Stimulated activated CD8-positive, alpha-beta memory T cell treated with anti-CD3 and anti-CD28 coated beads, Interleukin-7, amount 100 ng/mL, for 48 hours (primary cell): ENCODE measurements at places on chromosomes 7 and 10.
A peak's percentile ranks its signal among the peaks of the same experiment; 100 is the strongest.

DNA sequence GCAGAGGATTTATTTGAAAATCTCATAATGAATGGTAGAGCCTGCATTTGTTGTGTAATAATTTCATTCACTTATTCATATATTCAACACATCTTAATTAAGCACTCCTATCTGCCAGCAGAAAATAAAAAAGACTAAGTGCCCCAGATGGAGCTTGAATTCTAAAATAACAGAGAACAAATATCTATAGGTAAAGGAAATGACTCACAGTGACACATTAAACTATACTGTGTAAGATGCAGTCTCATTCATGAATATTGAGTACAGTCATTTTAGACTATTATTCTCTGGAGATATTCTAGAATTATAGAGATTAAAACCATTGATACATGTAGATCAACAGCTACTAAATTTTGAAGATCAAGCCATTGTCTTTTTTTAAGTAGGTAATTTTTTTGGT is 72.1 kb downstream of the PTPRZ1 start:
- DNase-seq = no peak

DNA sequence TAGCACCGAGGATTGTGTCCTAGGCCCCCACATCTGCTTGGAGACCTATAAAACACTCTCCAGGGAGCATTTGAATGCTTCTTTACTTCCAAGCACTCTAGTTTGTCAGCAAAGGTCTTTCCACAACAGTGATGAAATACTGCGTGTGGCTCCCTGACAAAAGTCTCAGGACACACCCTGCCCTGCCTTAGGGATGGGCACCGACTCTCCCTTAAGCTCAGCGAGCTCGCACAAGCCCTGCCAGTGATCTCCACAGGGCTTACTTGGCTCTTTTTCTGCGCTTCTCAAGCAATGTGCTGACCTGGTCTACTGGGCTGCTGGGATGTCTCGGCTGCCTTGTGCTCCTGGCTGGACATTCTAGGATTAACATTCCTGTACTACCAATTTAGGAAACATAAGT is 84.3 kb upstream of the MPP7 start:
- no peak for DNase-seq

GRCh38 chr7:120472892-120473291 is 199.9 kb downstream of the KCND2 start:
- no peak for DNase-seq

DNA sequence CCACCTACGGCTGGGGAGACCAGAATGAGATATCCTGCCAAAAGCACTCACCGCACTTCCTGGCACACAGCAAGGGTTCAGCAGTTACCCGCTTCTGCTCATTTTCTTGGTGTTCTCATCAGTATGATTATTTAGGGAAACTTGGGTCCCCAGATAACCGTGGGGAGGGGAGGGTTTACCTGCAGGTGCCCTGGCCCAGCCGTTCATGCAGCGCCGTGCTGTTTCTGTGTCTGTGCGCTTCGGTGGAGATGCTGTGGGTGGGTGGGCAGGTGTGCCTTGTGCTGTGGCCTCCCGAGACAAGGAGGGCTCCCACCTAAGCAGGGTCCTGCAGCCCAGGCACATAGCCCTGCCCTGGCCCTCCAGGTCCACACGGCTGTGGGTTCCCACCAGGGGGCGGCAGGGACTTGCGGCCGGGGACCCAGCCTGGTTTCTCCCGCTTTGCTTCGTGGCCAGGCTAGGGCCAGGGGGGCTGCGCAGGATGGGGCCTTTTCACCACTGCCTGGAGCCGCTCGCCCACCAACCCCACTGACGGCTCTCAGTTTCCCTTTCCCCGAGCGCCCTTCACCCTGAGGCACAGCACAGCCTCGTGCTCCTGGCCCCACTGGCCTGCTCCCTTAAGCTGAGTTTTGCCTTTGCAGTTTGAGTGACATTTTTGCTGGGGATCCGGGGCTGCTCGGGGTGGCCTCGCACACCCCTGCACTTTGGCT is 78.5 kb downstream of the LHPP start:
- peak; percentile 42 for DNase-seq

- no peak for DNase-seq
Observed at GRCh38 chr7:114715907-114716306, 206.0 kb upstream of the MDFIC start.

DNA sequence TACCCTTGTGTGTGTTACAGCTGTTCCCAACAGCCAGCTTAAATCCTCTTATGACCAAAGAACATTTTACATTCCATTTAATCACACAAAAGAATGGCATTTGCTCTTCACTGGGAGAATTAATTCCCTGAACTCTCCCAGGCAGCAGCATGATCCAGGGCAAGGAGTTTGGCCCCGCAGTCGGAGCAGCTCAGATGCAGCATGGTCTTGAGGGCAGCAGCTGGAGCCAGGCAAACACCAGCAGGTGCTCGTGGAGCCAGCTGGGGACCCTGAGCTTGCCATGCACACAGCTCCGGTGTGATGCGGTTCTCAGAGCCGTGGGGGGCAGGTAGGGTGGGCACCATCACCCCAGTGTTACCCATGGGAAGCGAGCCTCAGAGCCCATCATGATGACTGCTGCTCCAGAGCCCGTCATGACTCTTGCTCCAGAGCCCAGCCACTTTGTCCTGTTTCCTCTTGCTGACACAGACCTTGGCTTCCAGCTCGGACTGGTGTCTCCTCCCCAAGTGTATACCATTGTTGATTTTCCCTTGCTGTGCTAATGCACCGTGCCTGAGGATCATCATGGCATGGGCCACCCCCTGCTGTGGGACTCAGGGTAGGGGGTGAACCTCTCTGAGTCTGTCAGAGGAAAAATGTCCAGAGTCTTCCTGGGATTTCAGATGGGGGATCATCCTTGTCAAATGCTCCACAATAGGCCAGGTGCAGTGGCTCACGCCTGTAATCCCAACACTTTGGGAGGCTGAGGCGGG is 75.8 kb downstream of the ZRANB1 start:
- no peak for DNase-seq

GRCh38 chr7:6640246-6640721 is 3.2 kb downstream of the ZNF316 start:
- DNase-seq = no peak

DNA sequence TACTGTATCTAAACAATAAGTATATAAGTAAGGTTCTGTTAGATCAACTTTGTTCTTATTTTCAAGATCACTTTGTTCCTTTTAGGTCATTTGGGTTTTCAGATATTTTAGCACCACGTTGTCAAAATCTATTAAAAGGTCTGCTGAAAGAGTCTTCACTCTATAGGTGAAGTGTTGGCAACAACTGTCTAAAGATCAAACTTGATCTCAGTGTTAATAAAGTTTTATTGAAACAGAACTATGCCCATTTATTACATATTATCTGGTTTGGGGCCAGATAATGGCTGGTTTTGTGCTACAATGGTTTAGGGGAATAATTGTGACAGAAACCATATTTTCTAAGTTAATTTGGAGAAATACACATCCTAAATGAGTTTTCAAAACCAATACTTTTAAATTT is 478.9 kb upstream of the GRM3 start:
- no peak for DNase-seq

GRCh38 chr10:2980791-2981360 is 86.5 kb upstream of the PFKP start:
- DNase-seq = no peak

DNA sequence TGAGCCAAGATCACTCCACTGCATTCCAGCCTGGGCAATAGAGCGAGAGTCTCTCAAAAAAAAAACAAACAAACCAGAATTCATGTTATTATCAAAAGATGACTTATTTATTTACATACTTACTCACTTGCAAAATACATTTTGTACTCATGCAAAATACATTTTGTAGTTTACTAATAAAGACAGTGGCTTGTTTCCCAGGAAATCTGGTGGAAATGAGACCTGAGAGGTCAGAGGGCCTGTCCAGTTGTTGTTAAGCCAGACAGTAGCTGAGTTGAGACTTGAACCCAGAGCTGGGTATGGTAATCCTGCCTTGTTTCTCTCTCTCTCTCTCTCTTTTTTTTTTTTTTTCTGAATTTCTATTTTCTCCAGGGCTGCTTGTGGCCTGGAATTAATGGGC is 29.5 kb downstream of the PDSS1 start:
- no peak for DNase-seq

DNA sequence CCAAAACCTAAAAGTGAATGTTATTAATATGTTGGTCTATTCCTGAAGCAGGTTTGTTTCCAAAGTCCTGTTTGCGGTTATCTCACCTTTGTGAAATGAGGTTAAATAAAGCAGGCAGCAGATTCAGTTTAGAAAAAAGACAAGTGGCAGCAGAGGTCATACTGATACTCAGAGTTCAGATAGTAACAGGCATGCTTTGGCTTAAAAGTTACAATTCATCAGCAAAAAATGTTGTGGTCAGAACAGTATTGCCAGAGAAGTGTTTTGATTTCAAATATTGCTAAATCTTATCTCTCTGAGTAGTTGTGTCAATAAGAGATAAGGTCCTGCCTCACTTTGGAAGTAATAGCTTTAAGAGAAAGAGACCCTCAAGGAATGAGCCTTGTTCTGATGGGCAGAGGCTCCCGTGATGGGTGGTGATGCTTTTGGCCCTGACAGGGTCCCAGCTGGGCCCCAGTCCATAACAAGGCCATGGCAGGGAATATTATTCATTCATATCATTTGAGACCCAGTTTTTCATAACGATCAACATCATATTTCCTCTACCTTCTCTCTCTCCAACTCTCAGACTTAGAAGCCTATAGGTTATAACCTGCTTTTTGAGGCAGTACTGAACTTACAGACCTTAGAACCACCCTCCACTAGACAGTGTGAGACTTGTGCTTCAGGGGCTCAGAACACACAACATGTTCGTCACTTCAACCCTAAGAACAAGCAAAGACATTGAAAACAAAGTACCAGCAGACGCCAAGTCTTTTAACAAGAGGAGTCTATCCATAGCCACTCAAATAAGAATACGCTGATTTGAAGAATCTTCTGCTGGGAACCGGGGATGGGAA is 58.5 kb upstream of the AHR start:
- DNase-seq = no peak

DNA sequence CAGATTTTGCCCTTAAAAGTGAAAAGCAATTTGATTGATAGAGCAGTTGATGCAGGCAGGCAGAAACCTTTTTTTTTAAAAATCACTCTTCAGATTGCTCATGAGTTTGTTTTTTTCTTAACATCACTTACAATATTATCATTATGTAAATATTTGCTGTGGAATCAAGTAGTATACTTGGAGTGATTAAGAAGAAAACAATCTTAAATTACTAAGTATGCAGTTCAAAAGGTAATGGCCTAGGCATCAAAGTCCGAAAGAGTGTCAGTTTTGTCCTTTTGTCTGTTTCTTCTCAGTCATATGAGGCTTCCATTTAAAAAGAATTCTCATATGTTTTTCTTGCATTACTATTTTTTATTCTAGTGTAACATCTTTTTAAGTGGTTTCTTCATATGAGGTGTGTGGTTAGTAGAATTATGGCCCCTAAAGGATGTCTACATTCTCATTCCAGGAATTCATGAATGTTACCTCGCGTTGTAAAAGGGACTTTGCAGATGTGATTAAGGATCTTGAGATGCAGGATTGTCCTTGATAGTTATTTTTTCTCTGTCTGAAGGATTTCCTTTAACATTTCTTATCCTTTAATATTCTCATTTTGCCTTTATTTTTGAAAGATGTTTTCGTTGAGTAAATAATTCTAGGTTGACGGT is 44.0 kb downstream of the BICC1 start:
- DNase-seq = no peak

GRCh38 chr10:88528201-88528600 is 54.9 kb downstream of the RNLS start:
- no peak for DNase-seq

DNA sequence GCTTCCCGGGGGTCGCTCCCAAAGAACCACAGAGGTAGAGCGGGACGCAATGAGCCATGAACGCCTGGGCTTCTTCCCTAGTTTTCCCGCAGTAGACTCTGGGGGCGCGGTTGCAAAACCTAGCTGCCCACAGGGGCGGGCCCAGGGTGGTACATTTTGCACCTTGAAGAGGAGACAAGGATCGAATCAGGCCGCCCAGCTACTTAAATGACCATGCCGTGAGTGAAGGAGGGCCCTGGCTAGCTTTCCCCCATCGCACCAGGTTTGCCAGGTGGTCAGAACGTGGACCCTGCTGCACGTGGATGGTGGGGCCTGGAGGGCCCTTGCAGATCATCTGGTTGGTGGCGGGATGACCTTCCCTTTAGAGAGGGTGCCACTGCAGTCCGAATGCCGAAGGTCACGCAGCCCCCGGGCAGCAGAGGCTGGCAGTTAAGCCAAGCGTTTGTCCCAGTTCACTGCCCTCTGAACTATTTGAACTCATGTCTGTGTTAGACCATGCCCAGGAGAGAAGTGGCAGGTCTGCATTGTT is 604 bp upstream of the SHTN1 start:
- no peak for DNase-seq

DNA sequence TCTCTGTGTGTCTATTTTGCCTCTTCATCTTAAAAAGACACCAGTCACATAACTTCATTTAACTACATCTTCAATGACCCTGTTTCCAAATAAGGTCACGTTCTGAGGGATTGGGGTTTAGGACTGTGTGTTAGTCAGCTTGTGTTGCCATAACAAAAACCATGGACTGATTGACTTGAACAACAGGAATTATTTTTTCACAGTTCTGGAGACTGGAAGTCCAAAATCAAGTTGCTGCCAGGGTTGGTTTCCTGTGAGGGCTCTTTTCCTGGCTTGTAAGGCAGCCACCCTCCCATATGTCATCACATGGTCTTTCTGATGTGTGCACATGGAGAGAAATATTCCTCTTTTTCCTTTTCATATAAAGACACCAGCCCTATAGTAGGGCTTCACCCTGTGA is 55.3 kb downstream of the REEP3 start:
- no peak for DNase-seq

GRCh38 chr7:13882051-13882450 is 107.4 kb downstream of the ETV1 start:
- no peak for DNase-seq

- DNase-seq = no peak
Observed at GRCh38 chr7:9328296-9328695, 894.9 kb downstream of the NXPH1 start.
